Stomach (tissue), 19 donors: ENCODE measurements at places on chromosomes 1 and 21. TPM values are rescaled to one million over a fixed set of nuclear protein-coding genes. Genes with fewer than 3 reads are reported as not detected.
A peak's percentile ranks its signal among the peaks of the same experiment; 100 is the strongest.

- no peak for DNase-seq
Observed at GRCh38 chr1:17839641-17840196, 84.6 kb downstream of the ACTL8 start.

GRCh38 chr1:153698020-153698922, 19.8 kb downstream of the NPR1 start:
- no peak for DNase-seq

DNA sequence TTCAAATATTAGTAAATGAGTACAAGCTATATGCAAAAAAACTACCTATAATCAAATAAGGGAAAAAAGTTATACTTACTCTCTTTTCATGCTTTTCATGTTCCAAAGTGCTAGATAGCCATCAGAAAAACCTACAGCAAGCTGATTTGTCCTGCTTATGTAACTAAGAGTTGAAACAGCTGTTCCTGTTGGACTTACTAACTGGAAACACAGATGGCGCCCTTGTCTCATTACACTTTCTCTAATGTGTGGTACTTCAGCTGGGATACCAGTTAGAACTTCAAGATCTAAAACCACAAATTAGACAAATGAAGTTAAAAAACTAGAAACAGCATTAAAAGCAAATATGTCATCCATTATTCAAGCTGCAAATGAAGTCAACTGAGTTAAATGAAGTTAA, 24.3 kb downstream of the AHCTF1 start:
- peak; percentile 79 for DNase-seq

DNA sequence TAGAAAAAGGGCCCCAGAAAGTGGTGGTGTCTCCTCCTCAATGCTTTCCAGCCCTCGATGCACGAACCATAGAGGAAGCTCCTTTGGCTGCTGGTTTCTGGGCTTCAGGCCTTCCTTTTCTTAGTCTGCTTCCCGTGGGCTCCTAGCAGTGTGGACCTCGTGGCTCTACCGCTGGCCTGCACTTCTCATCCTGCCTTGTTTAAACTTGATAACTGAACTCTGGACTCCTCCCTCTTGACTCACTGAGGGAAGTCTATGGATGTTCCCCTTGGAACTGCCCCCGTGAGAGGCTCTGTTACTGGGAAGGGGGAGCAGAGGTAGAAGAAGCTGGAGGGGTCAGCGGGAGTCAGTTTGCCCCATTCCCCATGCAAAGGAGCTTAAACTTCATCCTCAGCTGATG, 75.3 kb upstream of the WDR26 start:
- DNase-seq: no peak

DNA sequence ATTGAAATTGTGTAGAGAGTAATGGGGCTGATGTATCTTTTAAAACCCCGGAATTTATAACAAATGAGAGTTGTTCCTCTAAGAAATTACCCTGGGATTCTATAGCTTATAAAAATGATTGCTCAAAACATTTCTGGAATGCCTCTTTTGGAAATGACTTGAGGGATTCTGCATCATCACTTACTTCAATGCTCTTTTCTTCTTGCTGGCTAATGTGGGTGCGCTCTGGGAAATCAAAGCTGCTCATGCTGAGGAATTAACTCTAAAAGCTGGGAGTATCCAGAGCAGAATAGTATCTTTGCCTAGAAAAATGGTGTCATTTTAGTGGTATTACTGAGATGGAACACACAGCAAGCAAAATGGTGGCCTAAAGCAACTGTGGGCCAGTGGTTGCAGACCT, 23.0 kb upstream of the TBX15 start:
- no peak for DNase-seq

DNA sequence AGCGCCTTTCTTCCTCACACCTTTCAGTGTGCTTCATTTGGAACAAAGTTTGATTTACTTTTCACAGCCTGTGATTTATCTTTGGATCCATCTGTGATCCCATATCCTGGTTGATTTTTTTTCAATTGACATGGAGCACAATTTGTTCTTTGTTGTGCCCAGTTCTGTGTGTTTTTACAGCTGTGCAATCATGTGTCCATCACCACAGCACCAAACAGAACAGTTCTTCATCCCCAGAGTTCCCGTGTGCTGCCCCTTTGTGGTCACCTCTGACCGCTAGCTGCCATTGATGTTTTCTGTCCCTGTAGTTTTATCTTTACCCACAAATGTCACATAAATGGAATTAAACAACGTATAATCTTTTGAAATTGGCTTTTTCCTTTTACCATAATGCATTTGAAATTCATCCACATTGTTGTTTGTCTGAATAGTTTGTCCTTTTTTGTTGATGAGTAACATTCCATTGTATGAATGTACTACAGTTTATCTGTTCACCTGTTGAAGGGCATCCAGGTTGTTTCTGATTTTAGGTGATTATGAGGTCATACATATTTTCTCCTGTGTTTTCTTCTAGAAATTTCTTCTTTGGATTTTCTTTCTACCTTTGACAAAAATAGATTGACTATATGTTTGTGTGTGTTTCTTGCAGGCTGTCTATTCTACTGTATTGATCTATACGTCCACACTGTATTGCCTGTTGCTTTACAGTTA, 17.4 kb downstream of the MIGA1 start:
- DNase-seq: peak; percentile 14

DNA sequence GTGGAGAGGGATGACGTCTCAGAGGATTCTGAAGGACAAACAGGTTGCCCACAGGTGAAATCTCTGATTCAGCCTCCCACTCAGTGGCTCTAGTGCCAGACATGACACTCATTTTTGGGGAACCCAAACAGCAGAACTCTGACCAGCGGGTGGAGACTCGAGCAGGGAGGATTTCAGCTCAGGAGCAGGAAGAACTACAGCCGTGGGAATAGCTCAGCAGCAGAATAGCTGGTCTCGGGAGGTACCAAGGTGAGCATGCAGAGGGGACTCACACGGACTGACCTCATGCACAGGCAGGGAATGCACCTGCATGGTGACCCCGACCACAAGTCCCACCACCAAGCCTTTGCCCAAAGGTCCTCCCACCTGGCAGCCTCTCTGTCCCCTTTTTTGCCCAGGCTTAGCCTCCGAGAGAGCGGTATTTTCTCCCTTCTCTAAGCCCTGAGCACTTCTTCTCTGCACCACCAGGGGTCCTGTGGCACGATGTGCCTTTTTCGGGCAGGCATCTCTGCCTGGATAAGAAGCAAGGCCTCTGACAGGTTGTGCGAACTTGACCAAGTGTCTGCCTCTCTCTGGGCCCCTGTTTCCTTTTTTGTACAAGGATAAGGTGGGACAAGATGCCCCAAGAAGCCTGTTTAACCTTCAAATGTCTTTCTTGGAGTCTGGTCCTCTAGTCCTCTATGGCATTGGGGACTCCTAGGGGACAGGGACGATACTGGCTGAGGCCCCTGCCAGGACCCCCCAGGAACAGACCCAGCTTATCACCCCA, 8.8 kb upstream of the FGR start:
- peak; percentile 76 for DNase-seq

GRCh38 chr1:95532335-95532734, 298.3 kb downstream of the RWDD3 start:
- DNase-seq: no peak

Gene CAMTA1
- total RNA-seq: 213 TPM
